ENCODE measurements at places on chromosomes 5 and 9. TPM values are rescaled to one million over a fixed set of nuclear protein-coding genes. Genes with fewer than 3 reads are reported as not detected.

Gene MSX2
- 11.7 TPM for total RNA-seq

Gene NTMT1
- 46.5 TPM for total RNA-seq

Gene IRX1
- total RNA-seq, result not detected

DNA sequence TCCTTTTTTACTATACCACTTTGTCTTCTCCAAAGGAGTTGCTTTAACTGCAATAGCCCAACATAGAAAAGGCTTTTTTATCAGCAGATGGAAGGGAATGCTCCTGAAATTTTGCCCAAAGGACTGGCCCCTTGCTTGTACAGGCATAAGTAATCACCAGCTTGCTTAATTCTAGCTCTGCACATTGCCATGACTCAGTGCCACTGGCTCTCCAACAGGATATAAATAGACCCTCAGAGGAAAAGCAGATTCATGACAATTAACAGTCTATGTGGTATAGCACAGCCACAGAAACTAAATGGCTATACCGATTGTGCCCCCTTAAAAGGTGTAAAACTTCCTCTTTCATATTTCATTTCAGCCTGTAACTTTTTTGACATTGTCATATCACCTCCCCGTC, 227.0 kb downstream of the ZNF608 start:
- DNase-seq, result no peak

Measured in NCI-H460 (cell line).